Activated CD8-positive, alpha-beta memory T cell treated with anti-CD3 and anti-CD28 coated beads, Interleukin-2, amount 50 U/mL, for 4 hours (primary cell): ENCODE measurements at places on chromosomes 6 and 20.

DNA sequence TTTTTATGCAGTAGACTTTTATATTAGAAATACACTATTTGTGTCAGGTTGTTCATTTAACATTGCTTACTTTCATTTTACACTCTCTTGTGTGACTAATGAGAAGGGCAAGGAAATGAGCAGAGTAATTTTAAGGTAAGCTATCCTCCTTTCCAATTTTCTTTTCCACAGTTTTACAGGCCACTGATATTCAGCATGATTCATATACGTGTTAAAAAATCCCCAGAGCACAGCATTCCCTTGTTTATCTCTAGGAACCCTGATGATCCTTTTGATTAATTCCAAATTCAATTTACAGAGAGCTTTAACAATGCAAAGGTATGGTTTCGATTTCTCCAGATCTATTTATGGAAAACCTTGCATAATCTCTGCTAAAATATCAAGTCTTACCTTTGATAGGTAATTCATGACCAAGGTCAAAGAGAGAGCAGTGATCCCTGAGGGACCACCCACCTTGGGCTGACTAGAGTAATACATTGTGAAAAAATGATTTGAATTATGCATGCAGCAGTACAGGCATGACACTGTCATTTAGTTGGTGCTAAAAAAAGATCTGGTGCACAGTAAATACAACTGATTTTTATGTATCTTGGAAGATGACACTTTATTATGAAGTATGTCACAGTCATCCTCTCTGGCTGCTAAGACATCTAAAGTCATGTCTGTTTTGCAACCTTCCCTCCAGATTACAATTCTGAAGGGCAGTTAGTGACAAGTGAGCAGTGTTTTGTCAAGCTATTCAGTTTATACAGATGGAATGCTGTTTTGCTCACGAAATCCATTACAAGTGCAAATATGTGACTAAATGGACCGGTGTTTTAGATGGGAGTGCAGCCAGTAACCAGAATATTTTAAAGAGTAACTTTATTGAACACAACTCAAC is 736.6 kb downstream of the EPHA7 start:
- no peak for DNase-seq

- no peak for DNase-seq
Observed at GRCh38 chr6:105993341-105994117, 92.6 kb upstream of the PRDM1 start.

DNA sequence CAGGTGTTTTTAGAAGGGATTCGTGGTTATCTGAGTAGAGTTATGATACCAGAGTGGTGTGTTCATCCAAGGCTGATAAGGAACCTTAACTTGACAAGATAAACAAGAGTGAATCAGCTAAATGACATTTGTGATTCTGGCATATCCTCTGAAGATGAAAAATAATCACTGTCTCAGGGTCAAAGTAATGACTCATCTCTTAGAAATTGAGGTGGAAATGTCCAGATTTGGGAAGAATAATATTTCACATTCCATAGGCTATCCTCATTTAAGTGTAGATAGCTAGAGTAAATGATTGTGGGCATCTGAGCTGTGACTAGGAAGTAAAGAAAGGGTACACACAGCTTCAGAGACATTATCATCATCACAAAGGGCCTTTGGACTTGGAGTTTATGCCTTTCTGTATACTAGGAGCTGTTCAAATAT is 255.7 kb downstream of the GJA1 start:
- DNase-seq, result no peak

DNA sequence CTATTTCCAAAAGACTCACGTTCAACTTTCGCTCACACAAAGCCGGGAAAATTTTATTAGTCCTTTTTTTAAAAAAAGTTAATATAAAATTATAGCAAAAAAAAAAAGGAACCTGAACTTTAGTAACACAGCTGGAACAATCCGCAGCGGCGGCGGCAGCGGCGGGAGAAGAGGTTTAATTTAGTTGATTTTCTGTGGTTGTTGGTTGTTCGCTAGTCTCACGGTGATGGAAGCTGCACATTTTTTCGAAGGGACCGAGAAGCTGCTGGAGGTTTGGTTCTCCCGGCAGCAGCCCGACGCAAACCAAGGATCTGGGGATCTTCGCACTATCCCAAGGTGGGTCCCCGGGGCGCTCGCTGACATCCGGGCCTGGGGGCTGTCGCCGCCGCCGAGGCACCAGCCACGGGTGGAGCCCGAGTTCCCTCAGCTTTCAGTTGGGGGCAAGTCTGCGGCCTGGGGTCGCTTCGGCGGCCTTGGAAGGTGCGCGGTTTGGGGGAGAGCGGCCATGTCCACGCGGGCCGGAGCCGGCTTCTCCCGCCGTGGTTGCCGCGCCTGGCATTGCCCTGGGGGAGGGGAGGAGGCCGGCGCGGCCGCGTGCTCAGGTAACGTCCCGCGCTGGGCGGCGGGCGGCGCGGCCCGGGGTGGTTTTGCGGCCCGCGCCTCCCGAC is 429 bp downstream of the AMD1 start:
- peak; percentile 56 for DNase-seq

GRCh38 chr6:24910961-24911725 is 24.6 kb downstream of the RIPOR2 start:
- DNase-seq, result peak; percentile 55

DNA sequence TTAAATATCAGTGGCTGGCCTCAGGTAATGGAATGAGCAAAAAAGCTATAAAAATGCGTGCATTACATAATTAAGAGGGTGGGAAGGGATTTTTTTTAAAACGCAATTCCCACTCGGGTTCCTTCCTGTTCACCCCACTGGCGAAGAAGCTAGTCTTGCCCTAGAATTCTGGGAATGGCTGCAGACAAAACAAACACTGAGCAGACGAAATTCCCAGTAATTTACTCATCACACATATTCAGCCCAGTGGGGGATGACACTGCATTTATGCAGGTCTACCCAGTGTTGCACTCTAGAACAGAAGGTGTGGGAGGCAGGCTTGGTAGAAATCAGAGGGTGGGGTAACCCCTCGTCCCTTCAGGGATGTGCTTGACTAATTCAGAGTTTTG is 2695.0 kb upstream of the DEFB115 start:
- DNase-seq, result no peak

- no peak for DNase-seq
Observed at GRCh38 chr20:47417245-47418068, 61.0 kb upstream of the ZMYND8 start.

DNA sequence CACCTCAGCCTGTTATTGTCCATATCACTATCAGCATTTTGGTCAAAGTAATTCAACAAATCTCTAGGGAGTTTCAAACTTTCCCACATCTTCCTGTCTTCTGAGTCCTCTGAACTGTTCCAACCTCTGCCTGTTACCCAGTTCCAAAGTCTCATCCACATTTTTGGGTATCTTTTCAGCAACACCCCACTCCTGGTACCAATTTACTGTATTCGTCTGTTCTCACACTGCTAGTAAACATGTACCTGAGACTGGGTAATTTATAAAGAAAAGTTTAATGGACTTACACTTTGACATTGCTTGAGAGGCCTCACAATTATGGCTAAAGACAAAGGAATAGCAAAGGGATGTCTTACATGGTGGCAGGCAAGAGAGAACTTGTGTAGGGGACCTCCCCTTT is 224.2 kb downstream of the ADGRB3 start:
- no peak for DNase-seq

- no peak for DNase-seq
Observed at GRCh38 chr6:19210849-19211590, 626.1 kb upstream of the ID4 start.

- DNase-seq, result no peak
Observed at GRCh38 chr20:44959082-44959637, 1.0 kb downstream of the TOMM34 start.

GRCh38 chr6:129717277-129717676 is 7.3 kb upstream of the ARHGAP18 start:
- DNase-seq, result no peak

- no peak for DNase-seq
Observed at GRCh38 chr6:3484192-3484591, 27.3 kb upstream of the SLC22A23 start.

DNA sequence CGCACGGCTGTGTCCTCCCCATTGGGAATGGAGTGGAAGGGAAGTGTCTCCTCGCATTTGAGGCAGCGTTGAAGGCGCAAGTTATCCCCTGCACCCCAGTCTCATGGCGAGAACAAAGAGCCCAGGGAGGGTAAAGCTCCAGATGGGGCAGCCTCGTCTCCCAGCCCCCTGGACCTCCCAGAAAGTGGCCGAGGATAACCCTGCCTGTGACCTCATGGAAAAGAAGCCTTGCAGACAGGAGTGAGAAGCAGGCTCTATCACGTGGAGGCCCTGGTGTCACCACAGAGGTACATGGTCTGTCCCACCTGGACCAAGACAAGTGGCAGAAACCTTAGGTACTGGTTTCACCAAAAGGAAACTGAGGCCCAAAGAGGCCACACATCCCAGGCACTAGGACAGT is 134.8 kb upstream of the RPS6KA2 start:
- no peak for DNase-seq

GRCh38 chr6:146345598-146345997 is 198.0 kb upstream of the RAB32 start:
- DNase-seq, result no peak

DNA sequence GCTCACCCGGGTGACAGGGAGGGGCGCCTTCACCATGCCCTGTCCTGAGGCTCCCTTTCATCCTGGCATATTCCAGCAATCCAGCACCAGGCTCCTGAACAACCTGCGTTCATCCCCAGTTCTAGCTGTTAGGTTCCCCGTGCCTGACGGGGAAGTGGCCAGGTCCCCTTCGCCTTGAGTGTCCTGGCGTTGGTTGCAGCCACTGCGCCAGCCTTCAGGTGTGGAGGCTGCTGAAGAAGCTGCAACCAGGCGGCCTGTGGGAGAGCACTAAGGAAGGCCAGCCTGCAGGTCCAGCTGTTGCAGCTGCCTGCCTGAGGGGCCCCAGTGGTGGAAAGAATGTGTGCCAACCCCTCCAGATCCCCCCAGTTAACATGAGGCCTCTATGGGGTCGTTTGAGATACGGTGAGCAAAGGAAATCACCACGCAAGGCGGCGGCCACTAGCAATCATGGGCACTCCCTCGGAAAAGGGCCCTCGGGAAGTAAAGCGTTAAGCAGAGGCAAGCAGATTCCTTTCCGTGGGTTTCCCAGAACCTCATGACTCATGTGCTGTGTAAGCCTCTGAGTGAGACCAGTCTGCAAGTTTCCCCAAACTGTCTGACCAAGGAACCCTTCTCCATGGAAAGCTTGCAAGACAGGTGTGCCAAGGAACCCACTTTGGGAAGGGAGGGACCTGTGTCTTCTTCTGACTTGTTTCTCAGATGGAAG is 320.8 kb downstream of the TAF4 start:
- DNase-seq, result no peak

DNA sequence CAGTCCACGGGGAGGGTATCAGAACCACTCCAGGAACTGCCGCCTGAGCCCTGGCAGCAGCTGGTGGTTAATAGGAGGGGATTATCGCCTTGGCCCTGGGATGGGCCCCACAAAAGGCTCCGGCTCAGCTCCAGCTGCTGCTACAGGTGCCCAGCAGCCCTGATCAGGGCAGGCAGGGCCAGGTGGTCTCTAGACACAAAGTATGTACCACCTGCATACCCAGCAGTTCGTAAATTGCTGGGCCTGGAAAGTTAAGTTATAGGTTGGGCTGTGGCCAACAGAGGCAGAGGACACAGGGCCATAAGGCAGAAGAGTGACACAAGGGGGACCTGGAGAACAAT is 35.1 kb downstream of the RRBP1 start:
- peak; percentile 5 for DNase-seq

DNA sequence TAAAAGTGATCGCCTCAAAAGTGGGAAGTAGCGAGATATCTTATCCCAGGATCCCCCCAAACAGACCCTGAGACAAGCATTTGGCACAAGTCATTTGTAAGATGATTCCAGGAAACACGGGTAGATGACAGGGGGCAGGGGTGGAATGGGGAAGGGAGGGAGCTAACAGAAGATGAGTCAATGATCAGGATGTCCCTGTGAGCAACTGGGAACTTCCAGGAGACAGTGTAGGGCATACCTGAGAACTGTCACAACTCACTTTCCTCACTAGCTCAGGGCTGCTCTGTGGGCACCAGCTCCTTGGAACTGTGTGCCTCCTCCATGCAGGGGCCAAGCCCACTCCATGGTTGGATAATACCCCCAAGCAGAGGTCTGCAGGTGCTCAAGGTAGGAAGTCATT is 38.5 kb upstream of the VSX1 start:
- no peak for DNase-seq

- DNase-seq, result peak; percentile 28
Observed at GRCh38 chr6:8131265-8131897, 29.0 kb upstream of the EEF1E1 start.

GRCh38 chr6:7071405-7071804 is 36.4 kb upstream of the RREB1 start:
- DNase-seq, result no peak

DNA sequence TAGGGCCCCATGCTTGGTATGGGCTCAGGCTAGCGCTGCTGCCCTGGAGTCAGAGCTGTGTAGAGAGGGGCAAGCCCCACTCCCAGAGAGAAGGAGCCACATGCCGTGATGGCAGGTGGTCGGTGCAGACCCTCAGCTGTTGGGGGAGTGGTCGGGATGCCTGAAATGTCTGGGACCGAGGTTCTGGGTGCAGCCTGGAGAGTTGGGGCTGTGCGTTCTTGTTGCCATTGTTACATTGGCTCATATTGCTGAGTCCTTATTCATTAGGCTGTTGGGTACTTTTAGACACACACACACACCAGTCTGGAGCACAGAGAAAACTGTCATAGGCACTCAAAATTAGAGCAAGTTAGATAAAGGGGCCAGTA is 83.9 kb downstream of the UNC5CL start:
- no peak for DNase-seq

GRCh38 chr20:16747291-16747811 is 807 bp upstream of the OTOR start:
- no peak for DNase-seq

DNA sequence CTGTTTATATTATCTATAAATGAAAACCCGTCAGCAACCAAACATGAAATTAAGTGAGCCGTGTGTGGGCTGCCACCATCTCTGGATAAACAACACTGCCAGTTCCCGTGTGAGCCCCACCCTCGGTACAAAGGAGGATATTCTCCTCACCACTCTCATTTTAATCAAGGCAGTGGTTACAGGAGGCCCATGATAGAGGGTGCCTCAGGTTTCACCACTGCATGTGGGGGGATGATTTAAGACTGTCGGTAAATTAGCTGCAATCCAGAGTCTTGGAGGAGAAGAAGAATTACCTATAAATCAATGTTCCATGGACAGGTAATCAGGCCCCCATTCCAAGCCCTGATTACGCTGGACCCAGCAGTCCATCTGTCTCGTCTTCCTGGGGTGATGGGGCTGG is 361.6 kb upstream of the SULF2 start:
- DNase-seq, result no peak

GRCh38 chr6:91081452-91082067 is 494.7 kb upstream of the MAP3K7 start:
- DNase-seq, result no peak

GRCh38 chr6:35922139-35922554 is 1.2 kb upstream of the SRPK1 start:
- no peak for DNase-seq

GRCh38 chr20:52041966-52042365 is 149.6 kb downstream of the ZFP64 start:
- no peak for DNase-seq

GRCh38 chr6:89640804-89641203 is 2.3 kb upstream of the LYRM2 start:
- DNase-seq, result no peak
